Progenitor cell of endocrine pancreas (in vitro differentiated cells): ENCODE measurements at places on chromosomes 3 and 15.

DNA sequence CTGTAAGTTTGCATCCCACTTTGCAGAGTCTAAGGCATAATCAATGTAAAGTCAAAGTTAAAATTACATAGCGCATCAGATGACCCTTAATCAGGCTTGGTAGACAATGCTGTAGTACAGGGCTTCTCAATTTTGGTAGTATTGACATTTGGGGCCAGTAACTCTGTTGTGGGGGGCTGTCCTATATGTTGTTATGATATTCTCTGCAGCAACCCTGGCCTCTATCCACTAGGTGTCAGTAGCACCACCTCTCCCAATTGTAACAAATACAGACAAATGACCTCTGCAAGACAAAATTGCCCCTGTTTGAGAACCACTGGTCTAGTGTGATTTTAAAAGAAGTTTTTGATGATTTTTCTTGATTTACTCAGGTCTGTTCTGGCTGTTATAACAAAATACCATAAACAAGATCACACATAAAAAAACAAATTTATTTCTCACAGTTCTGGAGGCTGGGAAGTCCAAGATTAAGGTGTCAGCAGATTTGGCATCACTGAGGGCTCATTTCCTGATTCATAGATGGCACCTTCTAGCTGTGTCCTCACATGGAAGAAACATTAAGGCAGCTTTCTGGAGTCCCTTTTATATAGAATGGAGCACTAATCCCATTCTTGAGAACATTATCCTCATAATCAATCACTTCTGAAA, 37.6 kb upstream of the SLC9A9 start:
- no peak for DNase-seq

DNA sequence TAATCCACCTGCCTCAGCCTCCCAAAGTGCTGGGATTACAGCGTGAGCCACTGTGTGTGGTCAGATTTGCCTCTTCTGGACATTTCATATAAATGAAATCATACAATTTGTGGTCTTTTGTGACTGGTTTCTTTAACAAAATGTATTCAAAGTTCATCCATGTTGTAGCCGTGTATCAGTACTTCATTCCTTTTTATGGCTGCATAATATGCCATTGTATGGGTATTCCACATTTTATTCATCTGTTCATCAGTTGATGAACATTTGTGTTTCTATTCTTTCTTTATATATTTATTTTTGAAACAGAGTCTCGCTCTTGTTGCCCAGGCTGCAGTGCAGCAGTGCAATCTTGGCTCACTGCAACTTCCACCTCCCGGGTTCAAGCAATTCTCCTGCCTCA, 25.8 kb downstream of the WDR76 start:
- no peak for DNase-seq

DNA sequence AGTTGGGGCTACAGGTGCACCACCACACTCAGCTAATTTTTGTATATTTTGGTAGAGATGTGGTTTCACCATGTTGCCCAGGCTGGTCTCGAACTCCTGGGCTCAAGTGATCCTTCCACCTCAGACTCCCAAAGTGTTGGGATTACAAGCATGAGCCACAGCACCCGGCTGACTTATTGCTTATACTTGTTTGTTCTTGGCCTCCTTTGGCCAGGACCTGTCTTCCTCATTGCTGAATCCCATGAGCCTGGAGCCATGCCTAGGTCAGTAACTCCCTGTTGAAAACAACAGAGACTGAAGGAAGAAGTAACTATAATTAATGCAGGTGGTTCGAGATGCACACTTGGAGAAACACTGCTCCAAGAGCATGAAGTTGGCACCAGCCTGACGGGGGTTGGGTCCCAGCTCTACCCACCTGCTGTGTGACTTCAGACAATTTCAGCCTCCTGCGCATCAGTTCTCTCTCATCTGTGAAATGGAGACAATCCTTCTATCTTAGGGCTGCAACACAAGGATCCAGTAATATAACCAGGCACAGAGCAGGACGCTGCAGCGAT, 38.9 kb downstream of the CPN2 start:
- no peak for DNase-seq

GRCh38 chr3:192850451-192850981, 67.1 kb downstream of the MB21D2 start:
- DNase-seq = no peak

GRCh38 chr3:25021816-25022215, 406.2 kb upstream of the RARB start:
- no peak for DNase-seq

DNA sequence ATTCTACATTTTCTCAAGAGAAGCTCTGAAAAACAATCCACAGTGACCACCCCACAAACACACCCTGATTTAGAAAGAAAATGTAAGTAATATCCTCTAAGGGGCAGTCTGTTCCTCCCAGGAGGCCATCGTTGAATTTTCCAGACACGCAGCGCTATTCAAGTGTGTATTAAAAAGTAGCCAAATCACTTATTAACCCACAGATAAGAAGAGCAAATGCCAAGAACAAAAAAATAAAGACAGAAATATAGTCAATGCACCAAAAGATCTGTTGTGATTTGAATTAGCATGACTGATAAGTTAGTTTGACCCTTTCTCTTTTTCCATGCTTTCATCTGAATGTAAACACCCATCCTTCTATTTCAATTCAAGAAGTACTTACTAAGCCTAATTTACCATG, 622.8 kb upstream of the ZNF385D start:
- DNase-seq = no peak

- no peak for DNase-seq
Measured at GRCh38 chr3:11120091-11120805, 34.0 kb upstream of the HRH1 start.

- no peak for DNase-seq
Measured at GRCh38 chr3:7682822-7683229, 818.8 kb upstream of the LMCD1 start.

GRCh38 chr3:55198554-55198953, 270.7 kb upstream of the LRTM1 start:
- DNase-seq = no peak

DNA sequence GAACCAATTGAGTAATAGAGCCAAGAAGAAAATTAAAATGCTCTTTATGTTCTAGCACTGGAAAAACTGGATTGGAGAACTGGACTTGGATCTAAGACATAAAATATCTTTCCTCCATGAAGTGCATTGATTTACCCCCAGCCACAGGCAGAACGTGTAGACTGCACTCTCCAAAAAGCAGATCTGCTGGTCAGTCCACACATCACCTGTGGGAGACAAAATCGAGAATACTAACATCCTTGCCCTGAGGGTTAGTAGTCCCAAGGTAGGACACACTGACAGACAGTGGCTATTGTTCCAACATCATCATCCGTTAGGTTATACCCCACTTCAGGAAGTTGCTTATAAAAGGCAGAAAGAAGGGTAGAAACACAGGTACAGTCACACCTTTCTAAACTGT, 257.1 kb upstream of the STT3B start:
- no peak for DNase-seq

DNA sequence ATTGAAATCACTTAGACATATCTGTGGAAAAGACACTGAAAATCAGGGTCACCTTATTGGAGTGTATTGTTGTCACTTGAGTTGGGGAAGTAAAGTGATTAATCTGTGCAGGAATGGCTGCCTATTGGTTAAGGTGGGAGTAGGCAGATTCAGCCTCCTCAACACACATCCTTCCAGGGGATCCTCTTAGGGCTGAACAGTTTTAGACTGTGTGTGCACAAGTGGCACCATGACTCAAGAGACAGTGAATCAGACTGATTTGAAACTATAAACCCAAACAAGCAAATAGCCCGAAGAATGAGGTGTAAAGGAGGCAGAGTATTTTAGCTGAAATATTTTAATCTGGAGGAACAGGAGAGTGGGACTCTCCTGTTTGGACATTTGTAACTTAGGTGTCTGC, 4.9 kb downstream of the ABHD17C start:
- no peak for DNase-seq

GRCh38 chr15:48486228-48486627, 155.0 kb downstream of the DUT start:
- no peak for DNase-seq
